ENCODE measurements at places on chromosomes 7 and 10. TPM values are rescaled to one million over a fixed set of nuclear protein-coding genes. Genes with fewer than 3 reads are reported as not detected.

Gene DYNC1I1
- not detected for total RNA-seq

Gene EFCAB10
- total RNA-seq = 2.3 TPM

Gene AKR1C3
- total RNA-seq = 3,253 TPM

Gene ARHGEF35
- total RNA-seq = 4.8 TPM

Gene HIBADH
- total RNA-seq = 171 TPM

Gene SUN3
- not detected for total RNA-seq

Gene OPALIN
- total RNA-seq = not detected
